Motor neuron (in vitro differentiated cells): ENCODE measurements at places on chromosomes 16 and 17.

DNA sequence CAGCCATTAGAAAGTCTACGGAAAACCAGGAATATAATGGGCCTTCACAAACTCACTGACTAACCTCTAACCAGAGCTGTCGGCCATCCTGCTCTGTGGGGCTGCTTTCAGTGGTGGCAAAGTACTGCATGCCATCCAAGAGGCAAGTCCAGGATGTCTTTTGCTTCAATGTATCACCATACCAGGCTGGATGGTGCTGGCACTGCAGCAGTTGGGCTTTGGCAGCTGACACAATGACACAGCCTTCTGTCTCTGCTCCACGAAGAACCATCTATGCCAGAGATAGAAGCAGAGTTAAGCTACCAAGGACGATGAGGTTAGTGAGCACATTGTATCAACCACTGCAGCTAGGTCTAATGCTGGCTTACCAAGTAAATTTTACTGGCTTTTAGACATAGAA, 9.7 kb upstream of the RSKR start:
- no peak for ATAC-seq

GRCh38 chr16:660459-661183, 7.3 kb upstream of the RHOT2 start:
- peak; percentile 86 for ATAC-seq

DNA sequence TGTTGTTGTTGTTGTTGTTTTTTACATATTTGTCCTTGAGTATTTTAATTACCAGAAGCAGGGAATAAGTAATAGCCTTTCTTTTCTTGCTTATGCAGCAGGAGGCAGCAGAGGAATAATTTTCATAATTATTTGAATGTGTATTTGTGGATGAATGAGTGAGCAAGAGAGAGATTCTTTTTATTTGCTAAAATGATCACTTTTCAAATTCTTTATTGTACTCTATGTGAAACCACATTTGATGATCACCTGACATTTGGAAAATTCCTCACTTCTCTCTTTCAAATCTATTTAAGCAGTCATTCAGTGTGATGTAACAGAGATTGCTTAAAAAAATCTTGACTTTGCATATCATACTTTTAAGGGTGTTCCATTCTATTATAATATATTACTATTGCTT, 223.6 kb downstream of the BCAS3 start:
- ATAC-seq = no peak

DNA sequence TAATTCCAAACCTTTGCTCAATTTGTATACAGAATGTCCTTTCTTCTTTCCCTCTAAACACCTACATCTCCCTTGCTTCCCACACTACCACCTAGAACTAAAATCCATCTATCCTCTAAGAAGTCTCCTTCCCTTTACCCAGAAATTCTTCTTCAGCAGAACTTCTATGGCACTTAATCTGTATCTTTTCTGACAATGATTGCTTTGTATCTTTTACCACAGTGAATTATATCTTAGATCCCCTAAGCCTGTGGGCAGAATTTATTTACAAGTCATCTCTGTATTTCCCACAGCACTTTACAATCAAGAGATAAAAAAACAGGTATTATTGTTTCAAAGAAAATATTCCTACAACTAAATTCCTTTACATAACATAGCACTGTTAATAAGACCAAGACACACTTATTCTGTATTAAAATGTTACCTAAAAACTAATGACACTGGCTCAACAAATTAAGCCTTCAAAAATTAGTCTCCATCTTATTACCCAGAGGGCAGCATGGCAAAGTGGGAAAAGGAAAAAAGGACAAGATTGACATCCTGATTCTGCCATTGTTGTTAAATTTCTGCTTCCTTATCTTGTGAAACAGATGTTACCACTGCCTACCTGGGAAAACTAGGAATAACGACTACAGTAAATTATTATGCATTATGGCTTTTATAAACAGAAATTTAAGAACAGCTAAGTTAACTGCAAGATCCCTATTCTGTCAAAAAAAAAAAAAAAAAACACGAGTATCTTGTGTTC, 42.8 kb downstream of the KANSL1 start:
- no peak for ATAC-seq

GRCh38 chr17:59825533-59826322, 67.0 kb downstream of the TUBD1 start:
- ATAC-seq = peak; percentile 2

DNA sequence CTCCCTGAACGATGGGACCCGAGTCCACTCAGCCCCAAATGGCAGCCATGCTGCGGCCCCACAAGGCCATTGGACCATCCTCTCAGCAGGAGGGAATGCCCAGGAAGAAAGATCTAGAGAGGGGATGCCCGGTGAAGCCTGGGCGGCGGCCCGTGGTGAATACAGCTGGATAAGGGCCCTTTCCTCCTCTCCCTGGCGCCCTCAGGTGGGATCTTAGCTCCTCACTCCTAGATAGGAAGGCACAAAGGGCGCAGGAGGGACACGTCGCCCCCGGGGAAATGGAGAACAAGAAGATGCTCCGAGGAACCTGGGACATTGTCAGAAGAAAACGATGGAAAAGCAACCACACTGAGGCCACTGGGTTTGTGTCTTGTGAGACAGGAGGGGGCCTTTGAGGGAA, 2.5 kb downstream of the CD300C start:
- ATAC-seq = no peak

DNA sequence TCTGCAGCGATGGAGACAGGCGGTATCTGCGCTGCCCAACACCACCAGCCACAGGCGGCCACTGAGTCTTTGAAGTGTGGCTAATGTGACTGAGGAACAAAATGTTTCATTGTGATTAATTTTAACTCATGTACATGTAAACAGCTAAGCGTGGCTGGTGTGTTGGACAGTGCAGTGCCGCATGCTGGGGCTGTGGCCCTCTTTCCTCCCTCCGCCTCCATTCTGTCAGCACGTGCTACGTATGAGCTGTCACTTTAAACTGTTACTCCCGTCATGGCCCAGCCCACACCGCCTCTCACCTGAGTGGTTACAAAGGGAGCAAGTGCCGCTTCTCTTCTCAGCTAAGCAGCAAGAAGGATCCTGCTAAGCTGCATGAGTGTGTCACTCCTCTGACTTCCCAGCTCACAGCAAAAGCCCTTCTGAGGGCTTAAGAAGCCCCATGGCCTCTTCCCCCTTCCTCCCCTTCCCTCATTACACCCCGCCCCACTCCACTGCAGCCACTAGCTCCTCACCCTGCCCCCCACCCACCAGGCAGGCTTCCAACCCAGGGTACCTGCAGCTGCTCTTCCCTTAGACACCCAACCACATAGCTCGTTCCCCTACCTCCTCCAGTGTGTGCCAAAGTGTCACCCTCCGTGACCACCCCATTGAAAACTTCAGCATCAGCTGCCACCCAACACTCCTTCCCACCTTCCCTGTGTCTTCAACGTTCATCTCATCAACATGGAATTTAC, 15.0 kb downstream of the HASPIN start:
- ATAC-seq = no peak

- ATAC-seq = no peak
Measured at GRCh38 chr17:15238057-15238456, 27.1 kb downstream of the PMP22 start.

- no peak for ATAC-seq
Measured at GRCh38 chr17:46732160-46732559, 86.3 kb downstream of the WNT3 start.

GRCh38 chr17:63785556-63785955, 11.6 kb downstream of the DDX42 start:
- no peak for ATAC-seq

GRCh38 chr16:178668-179015, 1.6 kb upstream of the HBQ1 start:
- no peak for ATAC-seq

GRCh38 chr17:51435641-51436091, 175.3 kb downstream of the UTP18 start:
- no peak for ATAC-seq

DNA sequence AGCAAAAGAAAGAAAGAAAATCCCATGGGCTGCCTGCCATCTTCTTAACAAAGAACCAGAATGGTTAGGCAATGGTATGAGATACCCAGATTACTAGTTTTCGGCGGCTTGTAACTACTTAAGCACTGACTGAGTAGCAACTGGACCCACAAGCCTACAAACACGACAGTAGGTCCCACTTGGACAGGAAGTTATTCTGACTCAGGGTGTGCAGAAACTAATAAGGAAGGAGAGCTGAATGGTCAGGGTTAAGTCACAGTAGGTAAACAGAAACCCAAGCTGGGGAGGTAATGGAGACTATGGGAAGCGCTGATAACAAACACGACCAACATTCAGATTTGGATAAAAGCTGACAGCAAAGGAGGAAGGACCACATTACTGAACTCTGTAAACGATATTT, 10.4 kb upstream of the HLF start:
- no peak for ATAC-seq

- ATAC-seq = no peak
Measured at GRCh38 chr16:82801361-82801760, 174.6 kb downstream of the CDH13 start.

DNA sequence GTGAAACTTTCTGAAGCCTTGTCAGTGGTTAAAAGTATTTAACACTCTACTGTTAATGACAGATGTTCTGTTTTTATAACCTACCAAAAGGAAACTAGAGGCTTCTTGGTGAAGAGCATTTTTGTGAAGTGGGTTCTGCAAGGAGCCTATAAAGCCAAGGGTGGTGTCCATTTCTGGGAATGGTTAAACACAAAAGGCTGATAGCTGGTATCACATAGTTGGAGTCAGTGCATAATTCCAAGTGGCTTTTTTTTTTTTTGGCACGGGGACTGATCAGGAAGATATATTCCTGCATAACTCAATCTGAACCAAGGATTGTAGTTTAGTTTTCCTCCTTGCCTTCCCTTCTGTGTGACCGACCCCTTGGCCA, 27.6 kb upstream of the KPNB1 start:
- ATAC-seq = peak; percentile 13

DNA sequence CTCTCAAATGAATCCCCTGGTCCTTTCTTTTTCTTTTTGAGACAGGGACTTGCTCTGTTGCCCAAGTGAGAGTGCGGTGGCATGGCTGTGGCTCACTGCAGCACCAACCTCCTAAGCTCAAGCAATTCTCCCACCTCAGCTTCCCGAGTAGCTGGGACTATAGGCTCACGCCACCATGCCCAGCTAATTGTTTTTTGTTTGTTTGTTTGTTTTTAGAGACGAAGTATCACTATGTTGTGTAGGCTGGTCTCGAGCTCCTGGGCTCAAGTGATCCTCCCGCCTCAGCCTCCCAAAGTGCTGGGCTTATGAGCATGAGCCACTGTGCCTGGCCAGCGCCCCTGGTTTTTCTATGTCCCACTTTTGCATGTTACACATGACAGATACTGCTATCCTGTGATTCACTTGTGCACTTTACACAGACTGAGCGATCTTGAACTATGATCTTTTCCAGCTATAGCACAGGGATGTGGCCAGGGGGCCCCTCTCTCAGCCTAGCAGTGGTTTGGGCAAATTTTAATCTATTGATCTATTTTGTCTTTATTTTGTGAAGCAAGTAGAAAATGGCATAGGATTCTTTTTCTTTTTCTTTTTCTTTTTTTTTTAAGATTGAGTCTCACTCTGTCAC, 31.3 kb upstream of the MLKL start:
- no peak for ATAC-seq

DNA sequence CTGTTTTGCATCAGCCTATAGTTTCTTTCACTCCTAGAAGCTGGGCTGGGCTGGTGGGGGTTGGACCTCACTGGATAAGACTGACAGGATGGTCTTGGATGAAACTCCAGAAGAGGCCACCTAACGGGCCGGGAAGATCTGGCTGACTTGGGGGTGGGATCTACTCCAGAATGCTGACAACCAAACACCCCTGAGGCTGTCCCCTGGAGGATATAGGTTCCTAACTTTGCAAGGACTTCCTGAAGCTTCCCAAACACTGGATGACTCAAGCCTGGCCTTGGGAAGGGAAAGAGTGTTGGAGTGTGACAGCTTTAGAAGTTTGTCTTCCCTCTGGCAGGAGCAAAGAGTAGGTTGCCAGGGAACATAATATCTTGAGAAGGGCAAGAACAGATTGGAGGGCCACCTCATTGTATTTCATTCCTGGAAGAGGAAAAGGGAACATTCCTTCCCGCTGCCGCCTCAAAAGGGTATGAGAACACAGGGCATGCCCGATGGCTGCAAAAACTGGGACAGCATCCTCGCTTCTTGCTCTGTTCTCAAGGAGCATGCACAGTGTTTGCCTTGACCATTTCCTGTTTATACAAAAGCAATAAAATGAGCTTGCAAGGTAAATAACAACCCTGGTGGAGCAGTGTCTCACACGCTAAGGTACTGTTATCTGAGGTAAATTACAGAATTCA, 6.8 kb upstream of the CYB5B start:
- peak; percentile 82 for ATAC-seq

- no peak for ATAC-seq
Measured at GRCh38 chr17:80799538-80800480, 191.8 kb upstream of the CHMP6 start.

DNA sequence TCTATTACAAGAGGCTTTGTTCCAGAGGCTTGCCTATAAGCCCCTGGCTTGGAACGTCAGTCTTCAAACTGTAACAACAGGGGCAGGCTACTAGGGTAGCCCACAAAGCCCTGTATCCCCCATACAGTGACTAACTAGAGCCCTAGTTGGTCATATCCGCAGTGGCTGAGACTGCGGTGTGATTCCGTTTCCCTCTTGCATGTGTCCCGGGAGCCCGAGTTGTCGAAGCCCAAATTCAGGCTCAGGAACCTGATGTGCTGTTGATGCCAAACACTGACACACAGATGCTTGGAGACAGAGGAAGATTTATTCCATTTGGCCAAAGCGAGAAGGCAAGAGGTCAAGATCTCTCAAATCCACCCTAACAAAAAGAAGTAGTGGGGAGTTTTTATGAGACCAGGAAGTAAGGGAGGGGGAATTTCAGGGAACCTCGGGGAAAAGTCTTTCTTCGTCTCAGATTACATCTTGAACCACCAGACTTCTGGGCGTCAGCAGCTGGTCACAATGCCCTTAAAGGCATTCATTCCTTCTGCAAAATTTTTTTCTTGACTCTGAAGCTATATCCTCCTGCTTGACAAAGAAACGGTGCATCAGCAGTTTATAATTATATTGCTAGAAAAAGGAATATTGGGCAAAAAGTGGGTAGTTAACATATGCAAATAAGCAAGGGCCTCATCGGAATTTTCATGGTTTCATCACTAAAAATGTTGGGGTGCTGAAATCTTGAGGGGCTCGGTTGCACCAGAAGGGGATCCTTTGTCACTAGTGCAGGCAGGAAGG, 879 bp downstream of the SLFN5 start:
- ATAC-seq = peak; percentile 1

DNA sequence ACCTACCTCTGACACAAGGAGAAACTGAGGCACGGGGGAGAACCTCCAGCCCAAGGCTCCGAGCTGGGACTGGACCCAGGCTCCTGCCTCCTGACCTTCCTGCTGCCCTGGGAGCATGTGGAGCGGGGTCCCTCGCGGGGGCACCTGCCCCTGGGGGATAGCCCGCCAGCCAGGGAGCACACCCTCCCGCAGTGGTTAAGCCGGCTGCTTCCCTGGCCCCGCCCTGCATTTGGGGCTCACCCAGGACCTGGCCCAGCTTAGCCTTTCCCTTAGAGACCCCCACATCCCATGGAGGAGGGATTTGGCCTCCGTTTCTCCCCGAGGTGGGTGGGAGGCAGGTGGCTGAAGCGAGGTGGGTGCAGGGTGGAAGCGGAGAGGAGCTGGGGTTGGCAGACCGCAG, 1.8 kb upstream of the CDH15 start:
- ATAC-seq = no peak
